Activated CD8-positive, alpha-beta T cell treated with anti-CD3 and anti-CD28 coated beads for 36 hours (primary cell): ENCODE measurements at places on chromosomes 6 and 20. TPM values are rescaled to one million over a fixed set of nuclear protein-coding genes. Genes with fewer than 3 reads are reported as not detected.

SPAG4 gene
- 11.5 TPM for total RNA-seq

RBBP8NL gene
- total RNA-seq, result not detected

PSMB9 gene
- 229 TPM for total RNA-seq

SLC52A3 gene
- total RNA-seq, result not detected

DNA sequence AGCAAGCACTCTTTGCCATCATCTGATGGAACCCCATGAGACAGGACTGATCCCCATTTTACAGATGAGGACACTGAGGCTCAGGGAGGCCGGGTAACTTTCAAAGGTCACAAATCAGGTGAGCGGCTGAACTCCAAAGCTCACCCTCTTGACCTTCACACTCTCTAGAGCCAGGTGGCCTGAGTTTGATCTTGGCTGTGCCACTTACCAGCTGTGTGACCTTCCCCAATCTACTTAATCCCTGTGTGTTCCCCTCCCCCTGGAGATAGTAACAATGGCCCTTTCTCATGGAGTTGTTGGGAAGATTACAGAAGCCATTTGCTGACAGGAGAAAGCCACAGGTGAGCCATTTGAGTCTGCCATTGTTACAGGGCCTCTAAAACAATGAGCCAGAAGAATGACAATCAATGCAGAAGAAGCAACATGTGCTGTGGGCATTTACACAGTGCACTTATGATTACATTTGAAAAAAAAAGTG, 34.5 kb downstream of the BMP7 start:
- no peaks in the 10 kb centered on the region for H3K36me3 ChIP-seq
- DNase-seq, result no peak
- no peak overlapping the region for H3K4me3 ChIP-seq
- no peaks in the 10 kb centered on the region for H3K4me1 ChIP-seq
- H3K27me3 ChIP-seq, result peaks cover 22% of the 10 kb centered on the region

DNA sequence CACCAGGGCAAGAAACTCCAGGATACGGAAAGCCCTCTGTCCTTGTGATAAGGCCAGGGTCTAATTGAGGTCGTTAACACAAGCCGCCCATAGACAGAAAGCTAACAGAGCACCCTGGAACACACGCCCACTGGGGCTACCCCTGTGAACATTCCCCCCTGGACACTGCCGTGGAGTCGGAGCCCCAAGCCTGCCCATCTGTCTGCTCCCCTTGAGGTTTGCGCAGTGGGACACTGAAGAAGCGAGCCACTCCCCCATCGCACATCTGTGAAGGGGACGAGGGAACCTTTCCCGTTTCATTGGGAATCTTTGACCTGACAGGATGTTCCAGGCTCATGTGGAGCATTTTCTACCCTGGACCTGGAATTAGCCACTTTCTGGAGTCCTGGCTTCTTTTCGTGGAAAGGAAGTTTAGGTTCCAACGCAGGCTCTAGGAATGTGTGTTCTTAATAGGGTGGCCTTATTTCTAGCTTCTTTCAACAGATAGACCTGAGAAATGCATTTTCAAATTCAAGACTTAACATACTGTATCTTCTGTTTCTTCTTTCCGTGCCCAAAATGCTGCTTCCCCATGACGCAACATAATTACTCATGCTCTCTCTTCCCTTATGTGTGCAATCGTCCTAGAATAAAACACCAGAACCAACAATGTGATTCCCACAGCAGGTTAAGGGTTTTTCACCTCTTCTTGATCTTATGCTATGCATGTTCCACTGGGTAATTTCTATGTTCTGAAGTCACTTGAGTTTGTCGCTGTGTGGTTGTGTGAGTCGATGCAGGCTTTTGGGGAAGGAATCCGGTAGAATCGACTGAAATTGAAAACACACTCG, 161.1 kb downstream of the ERMARD start:
- no peak overlapping the region for H3K27ac ChIP-seq
- H3K4me3 ChIP-seq, result no peak overlapping the region
- peaks cover 8% of the 10 kb centered on the region for H3K4me1 ChIP-seq
- H3K27me3 ChIP-seq, result no peaks in the 10 kb centered on the region
- no peaks in the 10 kb centered on the region for H3K36me3 ChIP-seq
- DNase-seq, result no peak

GRCh38 chr20:63750807-63751470, 11.4 kb downstream of the SLC2A4RG start:
- no peaks in the 10 kb centered on the region for H3K27me3 ChIP-seq
- H3K27ac ChIP-seq, result peak overlapping the region; percentile 89
- peaks cover 21% of the 10 kb centered on the region for H3K4me1 ChIP-seq
- peak; percentile 86 for DNase-seq
- no peaks in the 10 kb centered on the region for H3K36me3 ChIP-seq
- peak overlapping the region; percentile 63 for H3K4me3 ChIP-seq

DNA sequence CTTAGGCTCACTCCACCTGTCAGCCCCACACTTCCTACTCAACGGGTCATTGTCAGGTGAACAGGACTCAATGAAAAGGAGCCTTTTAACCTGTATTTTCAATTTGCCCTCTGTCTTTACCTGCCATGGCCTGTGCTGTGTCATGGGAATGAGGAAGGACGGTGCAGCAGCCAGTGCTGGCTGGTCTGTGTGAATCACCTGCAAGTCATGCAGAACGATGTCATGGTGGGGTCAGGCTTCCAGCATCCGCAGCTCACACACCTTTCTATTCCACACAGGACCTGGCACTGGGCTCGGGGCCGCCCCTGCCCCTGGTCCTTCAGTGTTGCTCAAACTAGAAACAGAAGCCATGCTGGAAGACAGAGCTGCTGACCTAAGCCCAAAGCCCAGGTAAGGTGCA, 188.7 kb upstream of the GMDS start:
- H3K27ac ChIP-seq, result no peak overlapping the region
- no peaks in the 10 kb centered on the region for H3K4me1 ChIP-seq
- no peaks in the 10 kb centered on the region for H3K27me3 ChIP-seq
- H3K36me3 ChIP-seq, result no peaks in the 10 kb centered on the region

GRCh38 chr20:44068316-44069201, 118.4 kb downstream of the JPH2 start:
- H3K27me3 ChIP-seq, result peaks cover 2% of the 10 kb centered on the region
- peak overlapping the region; percentile 92 for H3K27ac ChIP-seq
- DNase-seq, result peak; percentile 27
- H3K4me3 ChIP-seq, result peak overlapping the region; percentile 57
- H3K36me3 ChIP-seq, result no peaks in the 10 kb centered on the region

DNA sequence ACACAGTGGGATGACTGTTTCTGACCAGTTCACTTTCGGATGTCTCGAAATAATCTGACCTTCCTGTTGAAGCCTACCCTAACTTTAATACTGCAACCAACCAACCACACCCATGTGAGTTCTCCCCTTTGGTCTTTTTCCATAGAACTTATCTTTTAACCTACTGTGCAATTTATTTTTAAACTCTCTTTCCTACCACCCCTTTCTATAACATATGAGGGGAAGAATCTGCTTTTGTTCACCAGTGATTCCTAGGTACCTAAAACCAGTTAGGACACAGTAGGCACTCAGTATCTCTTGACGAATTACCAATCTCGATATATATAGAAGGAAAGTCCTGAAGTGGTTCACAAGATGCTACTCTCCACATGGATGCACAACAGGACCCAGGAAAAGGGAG, 7.0 kb downstream of the COX7A2 start:
- peaks cover 35% of the 10 kb centered on the region for H3K36me3 ChIP-seq
- H3K4me3 ChIP-seq, result no peak overlapping the region
- no peak overlapping the region for H3K27ac ChIP-seq

- H3K4me1 ChIP-seq, result peaks cover 3% of the 10 kb centered on the region
- H3K36me3 ChIP-seq, result no peaks in the 10 kb centered on the region
- no peak overlapping the region for H3K27ac ChIP-seq
- no peaks in the 10 kb centered on the region for H3K27me3 ChIP-seq
These were observed 316.6 kb upstream of the JARID2 start for GRCh38 chr6:14929291-14929690.

- DNase-seq, result peak; percentile 41
- H3K27ac ChIP-seq, result peak overlapping the region; percentile 79
- peaks cover 25% of the 10 kb centered on the region for H3K36me3 ChIP-seq
- H3K27me3 ChIP-seq, result no peaks in the 10 kb centered on the region
These were observed 4.6 kb downstream of the CST7 start for GRCh38 chr20:24953621-24954133.
